Heart right ventricle (tissue), 16 donors: ENCODE measurements at places on chromosomes 11 and 22. TPM values are rescaled to one million over a fixed set of nuclear protein-coding genes. Genes with fewer than 3 reads are reported as not detected.
A peak's percentile ranks its signal among the peaks of the same experiment; 100 is the strongest.

Gene APOA5
- total RNA-seq: not detected

Gene TRIM51
- total RNA-seq: not detected

- no peak for DNase-seq
- H3K4me1 ChIP-seq: no peaks in the 10 kb centered on the region
- no peaks in the 10 kb centered on the region for H3K27me3 ChIP-seq
- H3K4me3 ChIP-seq: no peak overlapping the region
Measured at GRCh38 chr22:40583053-40583741, 53.3 kb downstream of the MRTFA start.

DNA sequence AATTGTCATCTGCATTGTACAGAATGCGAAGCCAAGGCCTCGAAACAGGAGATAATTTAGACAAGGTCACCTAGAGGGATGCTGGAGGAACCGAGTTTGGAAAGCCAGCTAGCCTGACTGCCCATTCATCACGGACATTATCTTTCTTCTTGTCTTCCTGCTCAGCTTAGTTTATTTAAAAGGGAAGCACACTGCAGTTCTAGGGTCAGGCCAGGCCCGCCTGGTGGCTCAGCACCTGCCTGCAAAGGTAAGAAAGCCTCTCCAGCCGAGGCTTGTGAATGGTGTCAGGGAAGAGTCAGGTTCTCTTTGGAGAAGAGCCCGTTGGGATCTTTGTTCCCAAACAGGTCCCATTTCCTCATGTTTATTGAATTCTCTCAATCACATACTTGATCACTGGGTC lies 246.5 kb downstream of the BLID start:
- H3K4me1 ChIP-seq: peaks cover 11% of the 10 kb centered on the region
- H3K36me3 ChIP-seq: no peaks in the 10 kb centered on the region
- no peaks in the 10 kb centered on the region for H3K27me3 ChIP-seq
- no peak overlapping the region for H3K4me3 ChIP-seq
- peak overlapping the region; percentile 52 for H3K27ac ChIP-seq
- no peak for DNase-seq

GRCh38 chr11:125916683-125917347 lies 12.5 kb downstream of the DDX25 start:
- no peak for DNase-seq
- no peak overlapping the region for H3K27ac ChIP-seq
- no peaks in the 10 kb centered on the region for H3K27me3 ChIP-seq

GRCh38 chr11:110190885-110191284 lies 97.7 kb downstream of the ZC3H12C start:
- H3K27me3 ChIP-seq: no peaks in the 10 kb centered on the region
- no peak overlapping the region for H3K4me3 ChIP-seq
- H3K4me1 ChIP-seq: no peaks in the 10 kb centered on the region
- H3K27ac ChIP-seq: no peak overlapping the region
- DNase-seq: no peak

GRCh38 chr11:125481531-125481930 lies 14.5 kb downstream of the FEZ1 start:
- H3K27ac ChIP-seq: no peak overlapping the region
- no peak for DNase-seq
- H3K4me1 ChIP-seq: no peaks in the 10 kb centered on the region
- peaks cover 3% of the 10 kb centered on the region for H3K27me3 ChIP-seq
